ENCODE measurements at places on chromosomes 5 and 9.

DNA sequence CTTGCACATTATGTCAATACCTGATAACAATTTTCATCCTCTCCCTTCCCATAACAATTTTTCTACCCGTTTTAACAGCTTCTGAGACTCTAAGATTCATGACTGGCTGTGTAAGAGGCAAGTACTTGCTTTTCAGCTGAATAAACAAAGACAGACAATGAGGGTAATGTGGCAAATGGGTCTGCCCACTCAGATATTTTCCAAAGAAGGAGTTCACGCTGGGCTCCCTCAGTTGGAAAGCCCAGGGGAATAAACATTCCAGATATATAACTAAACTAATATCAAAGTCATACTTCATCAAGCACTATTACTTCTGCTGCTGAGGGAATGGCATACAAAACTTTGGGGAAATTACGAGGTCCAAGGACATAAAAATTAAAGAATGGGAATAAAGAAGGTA lies 24.4 kb downstream of the MEGF9 start:
- DNase-seq, result peak; percentile 59

DNA sequence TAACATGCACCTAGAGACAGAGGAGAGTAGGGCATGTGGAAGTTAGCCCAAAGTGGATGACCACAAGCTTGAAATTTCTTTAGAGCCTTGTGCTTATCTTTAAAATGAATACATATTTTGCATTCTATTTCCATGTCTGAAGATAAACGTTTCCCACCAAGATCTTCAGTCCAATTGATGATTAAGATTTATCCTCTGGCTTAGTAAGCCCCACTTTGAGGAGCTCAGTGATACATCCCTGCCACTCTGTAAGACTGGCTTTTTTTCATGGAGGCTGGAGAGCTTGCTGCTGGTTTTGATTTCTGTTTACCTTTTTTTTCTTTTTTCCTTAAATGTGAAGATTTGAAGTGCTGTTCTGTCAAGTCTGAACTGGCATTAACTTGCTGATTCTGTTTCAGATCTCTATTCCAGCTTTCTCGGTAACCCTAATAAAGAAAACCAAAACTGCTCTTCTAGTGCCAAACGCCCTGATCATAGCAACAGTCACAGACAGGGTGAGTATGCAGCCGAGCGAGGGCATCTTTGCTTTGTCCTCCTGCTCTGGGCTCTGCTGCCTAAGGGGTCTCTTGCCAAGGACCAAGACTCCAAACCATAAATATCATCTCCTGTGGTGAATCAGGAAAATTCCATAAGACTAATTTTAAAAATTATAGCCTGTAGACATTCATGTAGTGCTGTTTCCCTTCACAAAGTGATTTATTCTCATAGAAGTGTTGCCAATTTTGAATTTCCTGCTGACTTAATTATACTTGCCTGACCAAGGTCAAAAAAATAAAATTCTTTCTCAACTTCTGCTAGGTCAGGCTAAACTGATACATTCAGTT lies 54.3 kb downstream of the GRAMD2B start:
- no peak for DNase-seq

DNA sequence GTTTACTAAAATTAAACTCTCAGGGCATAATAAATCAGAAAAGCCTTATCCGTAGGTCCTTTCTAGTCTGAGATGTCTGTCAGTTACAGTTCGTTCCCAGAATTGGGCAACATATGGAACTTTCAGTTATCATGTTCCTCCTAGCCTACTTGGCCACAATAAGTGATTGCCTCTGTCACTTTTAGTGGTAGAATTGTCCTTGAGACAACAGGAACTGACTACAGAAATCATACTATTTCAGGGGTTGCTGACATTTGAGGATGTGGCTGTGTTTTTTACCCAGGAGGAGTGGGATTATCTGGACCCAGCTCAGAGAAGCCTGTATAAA lies 956 bp downstream of the ZNF189 start:
- no peak for DNase-seq

DNA sequence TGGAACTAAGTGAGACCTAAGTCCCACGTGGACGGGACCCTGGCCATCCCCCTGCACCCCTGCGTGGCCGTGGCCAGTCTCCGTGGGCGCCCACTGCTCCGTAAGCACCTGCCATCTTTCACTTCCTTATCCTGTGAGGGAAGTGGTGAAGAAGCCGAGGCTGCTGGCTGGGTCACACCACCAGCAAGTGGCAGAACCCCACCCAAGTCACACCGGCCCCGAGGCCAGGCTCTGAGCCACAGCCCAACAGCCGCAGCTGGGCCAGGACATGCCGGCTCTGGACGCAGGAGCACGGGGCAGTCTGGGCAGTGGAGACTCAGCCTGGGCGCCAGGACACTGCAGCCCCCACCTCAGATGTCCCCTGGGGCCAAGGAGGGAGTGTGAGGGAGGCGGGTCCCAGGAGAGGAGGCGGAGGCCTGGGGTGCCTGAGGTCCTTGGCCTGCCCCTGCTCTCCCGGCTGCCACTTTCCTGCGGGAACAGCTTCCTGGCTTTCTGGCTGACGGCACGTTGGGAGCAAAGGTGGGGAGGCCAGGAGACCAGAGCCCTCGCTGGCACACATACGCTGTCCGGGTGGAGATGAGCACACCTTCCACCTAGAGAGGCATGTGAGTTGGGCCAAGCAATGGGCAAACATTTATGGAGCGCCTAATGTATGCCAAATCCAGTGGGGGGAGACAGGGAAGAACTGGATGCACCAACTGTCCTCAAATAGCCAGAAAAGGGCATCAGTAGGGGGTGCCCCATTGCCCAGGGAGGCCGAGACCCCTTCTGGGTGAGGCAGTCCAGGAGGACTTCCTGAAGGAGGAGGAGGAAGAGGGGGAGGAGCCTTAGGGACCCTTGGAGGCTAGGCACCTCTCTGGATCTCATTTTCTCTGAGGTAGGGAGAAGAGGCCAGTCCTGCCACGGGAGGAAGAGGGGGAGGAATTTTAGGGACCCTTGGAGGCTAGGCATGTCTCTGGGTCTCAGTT lies 43.9 kb upstream of the EGFL7 start:
- no peak for DNase-seq

DNA sequence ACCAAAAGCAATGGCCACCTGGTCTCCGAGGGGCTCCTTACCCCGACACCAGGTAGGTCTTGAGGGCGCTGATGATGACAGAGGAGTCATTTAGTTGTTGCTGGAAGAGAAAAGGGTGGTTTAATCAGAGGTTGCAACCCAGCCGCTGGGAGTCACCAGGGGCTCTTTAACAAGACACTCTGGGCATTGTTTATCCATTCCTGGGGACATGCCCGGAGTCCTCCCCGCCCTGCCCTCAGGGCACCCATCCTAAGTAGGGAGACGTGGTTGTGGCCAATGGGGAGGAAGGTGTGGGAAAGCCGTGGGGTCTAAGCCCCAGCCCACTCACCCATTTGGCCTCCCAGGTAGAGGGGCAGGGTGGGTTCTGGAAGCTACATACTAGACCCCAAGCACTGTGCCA lies 3.1 kb downstream of the PTGES2 start:
- no peak for DNase-seq

DNA sequence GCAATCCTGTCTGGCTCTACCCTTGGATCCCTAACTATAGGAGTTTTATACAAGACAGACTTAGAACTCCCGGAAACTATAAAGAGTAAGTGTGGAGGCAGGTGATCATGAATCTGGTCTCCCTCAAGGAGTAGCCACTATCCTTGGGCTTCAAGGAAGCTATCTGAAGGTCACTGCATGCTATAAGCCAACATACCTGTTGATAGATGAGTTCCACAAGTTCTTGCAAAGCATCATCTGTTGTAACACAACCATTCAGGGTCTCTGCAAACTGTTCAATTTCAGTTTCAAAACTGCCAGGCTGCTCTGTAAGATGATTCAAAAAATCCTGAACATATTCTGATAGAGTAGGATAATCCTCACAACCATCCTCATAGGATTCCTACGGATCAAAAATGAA lies 9.3 kb downstream of the PAIP1 start:
- no peak for DNase-seq

- no peak for DNase-seq
Observed at GRCh38 chr5:20340126-20340525, 352.1 kb upstream of the CDH18 start.

- DNase-seq, result peak; percentile 22
Observed at GRCh38 chr5:145887976-145888574, 15.3 kb upstream of the GRXCR2 start.

- DNase-seq, result peak; percentile 57
Observed at GRCh38 chr9:101229606-101230005, 155.2 kb downstream of the BAAT start.

GRCh38 chr5:143182106-143182505 lies 221.4 kb downstream of the NR3C1 start:
- DNase-seq, result no peak

DNA sequence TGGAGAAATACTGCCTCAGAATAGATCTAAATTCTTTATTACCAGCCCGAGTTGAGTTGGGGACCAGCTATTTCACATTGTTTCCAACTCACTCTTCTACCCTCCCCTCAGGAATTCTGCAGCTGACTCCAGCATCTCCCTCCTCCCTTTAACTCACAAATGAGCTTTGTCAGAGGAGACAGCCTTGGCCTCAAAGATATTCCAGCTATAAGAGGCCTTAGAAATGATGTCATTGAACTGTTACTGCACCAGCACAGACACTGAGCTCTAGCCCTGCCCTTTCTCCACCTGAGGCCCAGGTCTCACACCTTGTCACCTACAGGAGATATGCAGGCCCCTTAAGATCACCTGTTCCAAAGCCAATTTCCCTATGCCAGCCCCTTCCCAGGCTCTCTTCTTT lies 78.4 kb upstream of the ATP10B start:
- DNase-seq, result no peak

DNA sequence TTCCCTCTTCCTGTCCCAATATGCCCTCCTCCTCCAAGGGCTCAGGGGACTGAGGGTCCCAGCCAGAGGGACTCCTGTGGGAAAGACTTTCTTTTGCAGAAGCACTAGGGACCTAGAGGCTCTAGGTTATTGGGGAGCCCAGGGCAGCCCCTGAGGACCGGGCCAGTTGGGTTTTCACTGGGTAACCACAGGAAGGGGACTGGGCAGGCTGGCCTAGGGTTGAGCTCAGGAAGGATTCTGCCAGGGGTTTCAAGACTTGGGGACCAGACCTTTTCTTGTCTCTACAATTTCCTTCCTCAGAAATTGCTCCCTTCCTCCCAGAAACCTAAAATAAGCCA lies 24.4 kb upstream of the HMCN2 start:
- no peak for DNase-seq

DNA sequence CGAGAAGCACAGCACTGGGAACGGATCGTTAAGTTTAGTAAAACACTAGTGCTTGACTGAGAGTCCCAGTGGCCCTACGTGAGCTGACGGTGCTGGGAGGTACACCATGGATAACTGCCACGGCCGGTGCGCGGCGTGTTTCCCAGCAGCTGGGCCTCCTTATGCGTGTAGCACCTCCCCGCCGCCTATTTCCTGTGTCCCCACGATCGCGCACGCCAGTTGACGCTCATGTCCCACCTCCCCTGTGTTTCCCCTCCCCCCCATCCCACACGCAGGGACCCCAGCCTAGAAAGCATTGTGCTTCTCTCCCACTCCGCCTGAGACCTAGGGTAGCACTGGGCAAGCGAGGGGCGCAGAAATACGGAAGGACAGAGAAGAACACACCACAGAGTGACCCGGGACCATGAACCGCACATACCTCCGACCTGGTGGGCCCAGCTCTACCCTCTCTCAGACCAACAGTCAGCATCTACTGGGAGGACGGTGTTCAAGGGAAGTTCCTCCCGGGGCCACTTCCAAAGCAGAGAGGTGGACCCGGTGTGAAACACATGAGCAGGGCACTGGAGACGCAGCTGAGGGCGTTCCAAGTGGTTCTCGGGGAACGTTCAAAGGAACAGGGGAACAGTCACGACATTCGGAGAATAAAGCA lies 45.6 kb downstream of the DBH start:
- DNase-seq, result no peak

DNA sequence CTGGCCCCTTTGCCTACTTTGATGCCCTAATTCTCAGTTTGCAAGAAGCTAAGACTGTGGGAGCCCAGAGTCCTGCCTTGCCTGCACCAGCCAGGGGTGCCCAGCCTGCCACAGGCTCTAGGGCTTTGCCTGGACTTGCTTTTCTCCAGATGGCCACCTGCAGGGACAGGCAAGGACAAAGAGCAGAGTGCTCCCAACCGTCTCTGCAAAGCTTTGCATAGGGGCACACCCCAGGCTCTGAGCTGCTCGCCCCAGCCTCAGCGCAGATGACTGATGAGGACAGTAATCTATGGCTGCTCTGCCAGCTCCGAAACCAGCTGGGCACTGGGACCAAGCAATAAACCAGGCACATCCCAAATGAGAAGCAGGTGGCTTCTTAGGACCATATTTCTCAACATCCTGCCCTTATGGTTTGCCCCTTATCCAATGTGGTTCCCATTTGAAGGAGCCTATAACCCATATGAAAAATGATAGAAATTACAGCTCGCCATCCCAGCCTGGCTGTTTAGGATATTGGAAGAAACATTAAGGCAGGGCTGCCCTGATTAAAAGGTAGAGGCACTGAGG lies 25.4 kb upstream of the TCF7 start:
- DNase-seq, result no peak

DNA sequence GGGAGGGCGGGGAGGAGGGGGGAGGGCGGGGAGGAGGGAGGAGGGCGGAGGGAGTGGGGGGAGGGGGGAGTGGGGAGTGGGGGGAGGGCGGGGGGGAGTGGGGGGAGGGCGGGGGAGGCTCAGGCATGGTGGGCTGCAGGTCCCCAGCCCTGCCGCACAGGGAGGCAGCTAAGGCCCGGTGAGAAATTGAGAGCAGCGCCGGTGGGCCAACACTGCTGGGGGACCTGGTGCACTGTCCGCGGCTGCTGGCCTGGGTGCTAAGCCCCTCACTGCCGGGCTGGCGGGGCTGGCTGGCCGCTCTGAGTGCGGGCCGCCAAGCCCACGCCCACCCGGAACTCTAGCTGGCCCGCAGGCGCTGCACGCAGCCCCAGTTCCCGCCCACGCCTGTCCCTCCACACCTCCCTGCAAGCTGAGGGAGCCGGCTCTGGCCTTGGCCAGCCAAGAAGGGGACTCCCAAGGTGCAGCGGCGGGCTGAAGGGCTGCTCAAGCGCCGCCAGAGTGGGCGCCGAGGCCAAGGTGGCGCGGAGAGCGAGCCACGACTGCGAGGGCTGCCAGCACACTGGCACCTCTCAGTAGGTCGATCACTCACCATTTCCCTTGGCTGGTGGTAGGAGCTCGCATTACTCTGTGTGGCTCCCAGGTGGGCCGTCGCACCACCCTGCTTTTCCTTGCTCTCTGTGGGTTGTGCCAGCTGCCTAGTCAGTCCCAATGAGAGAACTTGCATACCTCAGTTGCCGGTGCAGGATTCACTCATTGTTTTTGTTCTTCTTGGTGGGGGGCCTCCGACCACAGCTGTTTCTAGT lies 160.2 kb downstream of the CNTLN start:
- no peak for DNase-seq

GRCh38 chr5:139882316-139882715 lies 86.7 kb downstream of the PSD2 start:
- no peak for DNase-seq

DNA sequence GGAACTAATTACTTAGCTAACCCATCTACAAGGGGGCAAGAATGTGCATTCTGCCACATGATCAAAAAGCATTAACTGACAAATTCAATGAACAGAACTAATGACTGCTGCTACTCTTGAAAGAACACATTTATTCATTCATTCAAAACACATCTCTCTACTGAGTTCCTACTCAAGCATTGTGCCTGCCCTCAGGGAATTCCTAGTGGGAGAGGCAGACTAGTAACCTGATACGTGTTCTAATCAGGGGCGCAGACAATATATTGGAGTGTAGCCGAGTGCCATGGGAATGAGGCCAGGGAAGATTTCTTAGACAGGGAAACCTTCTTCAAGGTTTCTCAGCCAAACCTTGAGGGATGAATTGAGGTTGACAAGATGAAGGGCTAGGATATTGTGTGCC lies 56.7 kb upstream of the PAPPA start:
- DNase-seq, result no peak

- DNase-seq, result no peak
Observed at GRCh38 chr9:82354279-82354659, 365.7 kb downstream of the SPATA31D1 start.

GRCh38 chr5:68482199-68482598 lies 266.6 kb downstream of the PIK3R1 start:
- DNase-seq, result peak; percentile 31

All from NCI-H446 treated with DMSO at 0.1 percent for 48 hours (cell line).